ENCODE measurements at places on chromosomes 3 and 15.

GRCh38 chr3:69767571-69767970, 28.3 kb downstream of the MITF start:
- DNase-seq: no peak

GRCh38 chr3:110413807-110414748, 657.5 kb upstream of the NECTIN3 start:
- DNase-seq: no peak

- peak; percentile 19 for DNase-seq
Observed at GRCh38 chr3:129793942-129794310, 99.6 kb downstream of the TMCC1 start.

- peak; percentile 23 for DNase-seq
Observed at GRCh38 chr3:56919137-56919796, 117.5 kb upstream of the ARHGEF3 start.

GRCh38 chr3:39332525-39332924, 3.0 kb downstream of the CCR8 start:
- no peak for DNase-seq

GRCh38 chr3:9713142-9713541, 9.5 kb downstream of the CPNE9 start:
- no peak for DNase-seq

DNA sequence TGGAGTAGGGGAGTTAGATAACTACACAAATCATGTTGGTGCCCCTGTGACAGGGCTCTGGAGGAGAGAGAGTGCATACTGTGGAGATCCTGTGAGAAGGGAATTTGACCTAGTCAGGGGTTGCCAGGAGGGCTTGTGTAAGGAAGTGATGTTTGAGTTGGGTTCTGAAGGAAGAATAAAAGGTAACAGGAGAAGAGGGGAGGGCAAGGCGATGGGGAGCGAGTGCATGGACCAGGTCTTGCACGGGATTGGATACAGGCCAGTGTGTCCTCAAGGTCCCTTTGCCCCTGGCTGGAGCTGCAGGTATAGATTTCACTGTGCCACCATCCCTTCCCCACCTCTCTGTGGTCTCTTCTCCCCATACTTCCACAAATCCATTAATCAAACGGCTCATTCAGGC, 83.9 kb downstream of the RGMA start:
- DNase-seq: no peak

DNA sequence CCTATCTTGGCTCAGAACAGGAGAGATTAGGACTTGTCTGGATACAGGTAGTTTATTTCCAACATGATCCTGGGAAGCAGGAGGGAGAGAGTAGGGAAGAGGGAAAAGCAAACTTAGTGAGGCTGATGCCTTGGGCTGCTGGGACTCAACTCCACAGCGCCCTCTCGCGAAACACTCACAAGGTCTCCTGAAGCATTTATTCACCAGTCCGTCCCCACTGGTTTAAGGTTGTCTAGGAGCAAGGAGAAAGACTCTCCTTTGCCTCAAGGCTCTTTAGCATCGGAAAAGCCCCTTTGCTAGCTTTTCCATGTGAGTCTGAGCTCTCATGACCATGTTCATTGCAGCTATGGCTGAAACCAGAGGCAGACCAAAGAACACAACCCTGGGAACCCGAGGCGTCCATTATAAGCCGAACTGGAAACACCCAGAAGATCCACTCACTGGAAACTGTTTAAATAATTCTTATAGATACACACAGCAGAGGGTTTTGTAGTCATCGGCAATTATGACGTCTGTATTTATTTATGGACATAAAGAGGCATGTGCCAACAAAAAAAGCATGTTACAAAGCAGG, 244.5 kb downstream of the CD47 start:
- peak; percentile 63 for DNase-seq

GRCh38 chr3:50350213-50350526, 405 bp downstream of the NPRL2 start:
- DNase-seq: no peak

GRCh38 chr15:40451527-40452158, 10.9 kb downstream of the BAHD1 start:
- DNase-seq: no peak

GRCh38 chr15:78457101-78457500, 19.1 kb downstream of the IREB2 start:
- DNase-seq: no peak

GRCh38 chr3:134449951-134450350, 35.8 kb downstream of the ANAPC13 start:
- DNase-seq: no peak

- no peak for DNase-seq
Observed at GRCh38 chr15:46543626-46544025, 908.8 kb downstream of the SQOR start.

GRCh38 chr3:13045241-13045903, 27.9 kb downstream of the IQSEC1 start:
- no peak for DNase-seq

DNA sequence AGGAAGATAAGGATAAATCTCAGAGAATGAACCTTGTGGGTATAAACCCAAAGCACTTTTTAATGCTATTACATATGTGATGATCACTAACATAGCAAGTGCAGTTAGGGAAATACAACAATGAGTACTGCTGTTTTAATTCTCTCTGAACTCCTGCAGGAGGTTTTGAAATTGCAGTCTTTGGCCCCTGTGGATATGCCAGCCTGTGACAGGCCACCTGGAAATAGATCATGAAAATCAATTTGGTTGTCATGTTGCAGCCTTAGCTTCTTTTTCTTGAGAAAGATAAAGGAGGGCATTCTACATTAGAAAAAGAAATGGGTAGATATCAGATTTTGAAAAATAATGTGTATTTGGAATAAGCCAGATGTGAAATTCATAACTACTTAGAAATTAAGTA, 103.6 kb downstream of the RSRC1 start:
- DNase-seq: no peak

DNA sequence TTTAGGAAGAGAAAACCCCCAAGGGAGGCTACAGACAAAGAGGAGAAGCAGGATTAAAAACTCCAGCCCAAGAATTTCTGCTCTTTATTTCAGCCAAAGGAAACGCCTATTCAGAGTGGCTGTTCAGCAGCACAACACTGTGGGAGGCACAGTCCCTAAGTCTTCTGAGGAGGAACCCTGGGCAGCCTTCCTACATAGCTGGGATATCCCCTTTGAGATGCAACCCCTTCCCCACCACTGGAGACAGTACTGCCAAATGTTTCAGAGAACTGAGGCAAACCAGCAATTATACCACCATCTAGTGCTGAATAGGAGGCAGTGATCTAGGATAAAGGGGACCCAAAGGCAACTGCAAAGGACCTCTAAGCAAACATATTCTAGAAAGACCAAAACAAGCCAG, 168.1 kb downstream of the VPS13C start:
- DNase-seq: no peak

DNA sequence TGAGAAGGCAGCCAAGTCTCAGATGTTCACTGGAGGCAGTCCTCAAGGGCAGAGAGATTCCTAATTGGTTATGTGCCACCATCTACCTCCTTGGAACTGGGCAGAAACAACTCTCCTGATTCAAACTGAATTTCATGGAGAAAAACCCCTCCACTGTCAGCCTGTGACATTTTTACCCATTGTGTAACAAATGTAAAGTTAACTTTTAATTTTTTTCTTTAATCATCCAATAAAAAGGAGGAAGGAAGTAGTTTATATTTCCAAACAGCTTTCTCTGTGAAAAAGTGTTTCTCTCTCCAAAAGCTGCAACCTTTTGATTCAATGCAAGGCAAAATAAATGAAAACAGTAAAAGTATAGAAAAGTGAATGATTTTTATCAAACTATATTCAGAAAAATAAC, 510 bp upstream of the COLQ start:
- DNase-seq: no peak

DNA sequence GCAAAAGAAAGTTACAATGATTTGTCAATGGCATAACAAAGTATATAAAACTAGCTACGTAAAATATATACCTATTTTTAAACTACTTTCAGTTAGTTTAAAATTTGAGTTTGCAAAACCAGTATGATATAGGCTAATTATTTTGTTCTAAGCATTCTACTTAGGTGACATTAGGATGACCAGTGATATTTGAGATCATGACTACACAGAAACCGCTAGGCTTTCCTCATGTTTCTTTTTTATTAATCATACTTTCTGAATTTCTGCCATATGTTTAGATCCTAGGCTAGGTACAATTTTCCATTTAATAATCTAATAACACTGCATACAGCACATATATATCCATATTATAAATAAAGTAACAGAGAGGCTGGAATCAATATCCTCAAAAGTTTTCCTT, 52.4 kb upstream of the XRN1 start:
- no peak for DNase-seq

All from NCI-H2081 (cell line).